HL-60 (cell line): ENCODE measurements at places on chromosomes 4 and X.

GRCh38 chrX:94961730-94962129 lies 1287.7 kb downstream of the FAM133A start:
- DNase-seq = no peak

DNA sequence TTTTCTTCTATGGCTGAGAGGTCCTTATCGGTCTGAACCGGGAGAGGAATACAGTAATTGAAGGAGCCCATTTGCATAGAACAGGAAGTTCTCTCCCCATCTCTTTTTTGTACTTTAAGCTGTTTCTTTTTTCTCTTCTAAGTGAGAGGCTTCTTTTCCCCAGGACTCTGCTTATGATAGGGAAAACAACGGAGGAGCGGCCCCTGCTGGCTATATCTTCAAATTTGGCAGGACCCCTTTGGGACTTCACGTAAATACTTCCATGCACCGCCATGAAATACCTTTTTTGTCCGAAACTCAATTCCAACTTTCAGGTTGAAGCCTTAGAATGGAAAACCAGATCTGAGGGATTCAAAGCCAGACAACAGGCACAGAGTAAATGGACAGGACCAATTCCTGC lies 1153.0 kb upstream of the INTU start:
- no peak for DNase-seq

DNA sequence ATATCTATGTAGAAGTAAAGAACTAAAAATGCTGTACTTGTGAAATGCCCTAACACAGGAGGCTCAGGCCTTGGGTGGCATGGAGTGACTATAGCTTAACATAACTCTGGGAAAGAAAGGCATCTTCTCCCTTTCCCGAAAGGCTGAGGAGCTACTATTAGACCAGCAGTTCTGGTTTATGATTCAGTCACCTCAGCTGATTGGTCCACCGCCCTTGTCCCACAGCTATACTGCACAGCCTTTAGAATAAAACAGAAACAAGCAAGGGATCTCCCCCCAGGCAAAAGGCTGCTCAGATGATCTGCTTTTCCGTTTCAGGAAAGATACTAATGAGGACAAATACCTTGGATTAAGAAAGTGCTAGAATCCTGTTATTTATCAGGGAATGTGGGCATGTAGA lies 171.3 kb downstream of the SNCA start:
- no peak for DNase-seq

GRCh38 chr4:47913861-47914219 lies 543 bp downstream of the NFXL1 start:
- peak; percentile 23 for DNase-seq

- DNase-seq = no peak
These were observed 14.1 kb upstream of the STX18 start for GRCh38 chr4:4555916-4556315.

- DNase-seq = no peak
These were observed 106.9 kb downstream of the C4orf51 start for GRCh38 chr4:145786830-145787229.

DNA sequence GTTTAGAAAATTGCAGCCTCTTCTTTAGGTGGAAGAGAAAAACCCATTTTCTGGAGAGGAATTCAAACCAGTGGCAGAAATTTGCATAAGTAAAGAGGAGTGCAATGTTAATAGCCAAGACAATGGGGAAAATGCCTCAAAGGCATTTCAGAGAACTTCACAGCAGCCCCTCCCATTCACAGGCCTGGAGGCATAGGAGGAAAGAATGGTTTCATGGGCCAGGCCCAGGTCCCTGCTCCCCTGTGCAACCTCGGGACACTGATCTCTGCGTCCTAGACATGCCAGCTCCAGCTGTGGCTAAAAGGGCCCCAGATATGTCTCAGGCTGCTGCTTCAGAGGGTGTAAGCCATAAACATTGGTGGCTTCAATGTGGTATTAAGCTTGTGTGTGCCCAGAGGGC lies 161.8 kb upstream of the CENPE start:
- no peak for DNase-seq

GRCh38 chr4:83043801-83044407 lies 8.9 kb downstream of the COPS4 start:
- DNase-seq = no peak

DNA sequence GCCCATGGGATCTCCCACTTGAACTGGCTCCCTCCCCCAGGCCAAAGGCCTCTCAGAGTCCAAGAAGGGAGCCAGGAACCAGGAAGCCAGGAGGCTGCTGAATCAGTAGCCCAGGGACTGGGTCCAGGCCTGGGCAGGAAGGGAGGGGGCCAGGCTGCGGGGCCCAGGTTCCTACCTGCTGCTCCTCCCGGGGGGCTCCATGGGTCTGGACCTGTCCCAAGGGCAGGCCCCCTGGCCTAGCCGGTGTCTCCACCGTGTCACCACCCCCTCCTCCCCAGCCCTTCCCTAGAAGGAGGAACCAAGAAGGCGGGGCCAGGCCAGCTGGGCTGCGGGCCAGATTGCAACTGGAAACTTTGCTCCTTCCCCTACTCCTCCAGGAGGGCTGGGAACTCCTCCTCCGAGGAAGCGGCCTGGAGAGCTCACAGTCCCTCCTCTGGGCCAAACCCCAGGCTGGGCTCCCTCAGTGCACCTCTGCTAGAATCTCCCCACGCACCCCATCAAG lies at the start of gene IQSEC2:
TSS of gene IQSEC2 (minus strand) at position 264 of the 502 bp plus-strand sequence.
- peak; percentile 43 for DNase-seq

GRCh38 chr4:140025470-140025869 lies 128.5 kb downstream of the MAML3 start:
- DNase-seq = no peak

DNA sequence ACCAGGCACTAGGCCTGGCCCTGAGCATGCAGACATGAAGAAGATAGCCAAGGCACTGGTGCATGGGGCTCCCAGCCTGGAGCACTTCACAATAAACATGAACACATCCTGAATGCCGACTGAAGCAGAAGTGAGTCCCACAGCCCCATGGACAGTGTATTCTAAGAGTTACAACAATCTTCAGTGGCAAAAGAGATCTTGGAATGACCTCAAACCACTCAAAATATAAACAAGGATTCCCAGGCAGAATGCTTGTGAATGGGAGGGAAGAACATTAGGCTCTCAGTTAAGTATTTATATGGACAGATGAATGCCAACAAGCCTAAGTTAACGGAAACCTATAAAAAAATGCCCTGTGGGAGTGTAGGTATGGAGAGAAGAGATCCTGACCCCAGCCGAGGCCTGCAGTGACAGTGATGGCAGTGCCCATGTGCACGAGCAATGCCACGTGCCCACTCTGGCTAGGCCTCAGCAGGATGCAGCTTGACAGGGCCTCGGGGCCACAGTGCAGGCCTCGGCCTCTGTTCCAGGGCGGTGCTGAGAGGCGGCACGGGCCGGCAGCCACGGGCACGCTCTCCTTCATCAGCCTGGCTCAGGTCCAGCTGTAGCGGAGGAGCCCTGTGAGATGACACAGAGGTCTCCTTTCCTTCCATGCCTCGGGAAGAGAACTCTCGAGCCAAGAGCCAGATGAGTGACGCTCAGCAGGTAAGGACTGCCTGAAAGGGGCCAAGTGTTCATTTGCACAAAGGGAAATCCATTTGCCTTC lies 49.2 kb downstream of the IRF2 start:
- DNase-seq = no peak

GRCh38 chr4:129565214-129565613 lies 469.3 kb downstream of the C4orf33 start:
- DNase-seq = no peak

GRCh38 chr4:54781756-54782155 lies 124.0 kb downstream of the KIT start:
- DNase-seq = no peak

- DNase-seq = no peak
These were observed 2197.7 kb downstream of the ARAP2 start for GRCh38 chr4:34046580-34046979.

DNA sequence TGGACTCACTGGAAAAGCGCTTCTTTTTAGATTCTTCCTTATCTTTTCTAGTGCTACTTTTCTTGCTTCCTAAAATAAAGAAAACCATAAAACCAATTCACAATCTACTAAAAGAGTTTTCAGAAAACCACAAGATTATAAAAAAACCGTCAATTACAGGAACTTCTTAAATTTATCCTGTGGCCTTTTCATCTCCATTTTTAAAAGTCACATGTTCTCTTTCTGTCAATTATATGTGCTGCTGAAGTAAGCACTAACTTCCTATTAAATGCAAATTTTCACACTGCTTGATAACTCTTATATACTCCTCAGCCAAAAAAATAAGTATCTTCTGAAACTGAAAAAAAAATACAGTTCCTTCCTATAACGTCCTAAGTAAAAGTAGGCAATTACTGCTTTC lies 32.8 kb downstream of the CENPC start:
- DNase-seq = no peak

- peak; percentile 62 for DNase-seq
These were observed 5.5 kb downstream of the GSTCD start for GRCh38 chr4:105714071-105714521.

DNA sequence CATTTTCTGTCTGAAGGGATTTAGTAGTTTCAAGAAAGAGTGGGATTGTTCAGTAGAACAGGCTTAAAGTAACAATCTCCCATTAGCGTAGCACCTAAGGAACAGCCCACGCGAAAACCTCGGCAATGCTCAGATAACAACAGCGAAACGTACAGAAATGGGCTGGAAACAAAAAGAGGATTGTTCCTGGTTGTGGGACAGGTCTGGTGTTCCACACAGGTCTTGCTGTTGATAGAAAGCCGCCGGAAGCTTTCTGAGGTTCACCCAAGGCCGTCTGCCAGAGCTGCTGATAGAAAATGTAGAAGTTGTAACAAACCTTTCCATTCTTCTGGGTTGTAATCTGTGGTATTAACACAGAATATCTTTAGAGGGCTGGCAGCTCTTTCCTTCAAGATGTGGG lies 69.4 kb upstream of the CLCN4 start:
- DNase-seq = no peak

DNA sequence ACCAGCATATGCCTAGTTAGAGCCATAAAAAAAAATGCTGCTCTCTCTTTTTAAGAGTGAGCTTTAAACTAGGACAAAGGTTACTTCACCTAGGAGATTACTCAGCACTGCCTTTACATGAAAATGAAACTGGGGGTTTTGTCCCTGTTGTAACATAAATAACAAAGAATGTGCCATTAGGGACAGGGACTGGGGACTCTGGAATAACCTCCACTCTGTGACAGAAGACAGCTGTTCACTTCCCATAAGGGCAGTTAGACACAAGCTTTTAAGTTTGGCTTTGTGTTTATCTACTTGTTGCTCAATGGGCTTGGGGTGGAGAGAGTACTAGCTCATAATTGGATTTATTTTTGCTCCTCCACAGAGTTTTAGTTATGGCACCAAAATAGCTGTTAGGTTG lies 11.9 kb downstream of the ENPEP start:
- no peak for DNase-seq

GRCh38 chrX:114924856-114925255 lies 92.6 kb downstream of the IL13RA2 start:
- no peak for DNase-seq

GRCh38 chrX:13365161-13365560 lies 45.3 kb upstream of the ATXN3L start:
- no peak for DNase-seq

- no peak for DNase-seq
These were observed 43.8 kb upstream of the WDR1 start for GRCh38 chr4:10160281-10160856.

DNA sequence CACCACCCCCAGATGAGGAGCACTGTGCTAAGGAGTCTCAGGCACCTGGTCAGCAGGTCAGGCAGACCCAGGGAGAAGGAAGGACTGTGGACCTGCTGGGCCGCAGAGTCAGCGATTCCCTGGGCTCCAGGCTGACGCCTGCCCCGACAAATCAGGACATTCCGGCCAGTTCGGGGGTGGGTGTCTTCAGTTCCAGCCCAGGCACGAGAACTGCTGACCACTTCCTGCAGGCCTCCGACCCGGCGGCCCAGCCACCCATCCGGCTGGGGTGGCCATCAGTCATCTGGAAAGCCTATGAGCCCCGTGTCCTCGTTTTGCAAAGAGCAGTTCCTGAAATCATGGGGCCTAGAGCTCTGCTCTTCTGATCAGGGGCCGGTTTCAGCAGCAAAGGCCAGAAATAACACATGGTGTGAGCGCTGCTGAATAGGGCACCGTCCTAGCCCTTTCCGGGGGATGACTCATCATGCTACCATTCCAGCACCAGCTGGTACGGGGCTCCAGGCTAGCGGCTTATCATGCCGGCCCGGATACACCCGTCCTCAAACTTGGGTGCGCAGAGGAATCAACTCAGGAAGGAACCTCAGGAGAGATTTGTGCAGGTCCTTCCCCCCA lies 7.8 kb upstream of the SH3TC1 start:
- DNase-seq = no peak

DNA sequence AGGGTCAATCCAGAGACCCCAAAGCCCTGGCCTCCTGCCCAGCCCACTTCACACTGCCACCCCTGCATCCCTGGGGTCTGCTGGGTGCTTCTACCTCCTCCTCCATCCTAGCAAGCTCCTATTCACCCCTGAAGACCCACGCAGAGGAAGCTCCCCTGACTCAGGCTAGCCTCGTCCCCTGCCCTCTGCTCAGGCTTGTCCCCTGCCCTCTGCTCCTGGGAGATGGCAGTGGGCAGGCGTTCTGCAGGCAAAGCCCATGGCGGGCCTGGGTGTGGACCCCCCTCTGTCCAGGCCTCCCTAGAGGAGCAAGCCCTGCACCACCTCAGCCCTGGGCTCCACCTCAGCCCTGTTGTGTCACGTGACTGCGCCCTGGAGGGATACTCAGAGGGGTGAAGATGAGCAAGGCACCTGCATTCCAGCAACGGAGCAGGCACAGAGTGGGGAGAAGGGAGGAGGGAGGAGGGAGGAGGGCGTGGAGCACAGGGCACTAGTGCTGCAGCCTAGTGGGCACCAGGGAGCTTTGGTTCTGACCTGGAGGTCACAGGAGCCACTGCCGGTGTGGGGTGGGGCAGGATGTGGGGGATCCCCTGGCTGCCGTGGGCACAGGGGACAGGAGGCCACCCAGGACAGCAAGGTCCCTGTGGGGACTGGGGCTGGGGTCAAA lies 27.6 kb upstream of the FGFR3 start:
- no peak for DNase-seq

GRCh38 chrX:103533511-103534216 lies 14.4 kb upstream of the RAB40A start:
- DNase-seq = peak; percentile 51

DNA sequence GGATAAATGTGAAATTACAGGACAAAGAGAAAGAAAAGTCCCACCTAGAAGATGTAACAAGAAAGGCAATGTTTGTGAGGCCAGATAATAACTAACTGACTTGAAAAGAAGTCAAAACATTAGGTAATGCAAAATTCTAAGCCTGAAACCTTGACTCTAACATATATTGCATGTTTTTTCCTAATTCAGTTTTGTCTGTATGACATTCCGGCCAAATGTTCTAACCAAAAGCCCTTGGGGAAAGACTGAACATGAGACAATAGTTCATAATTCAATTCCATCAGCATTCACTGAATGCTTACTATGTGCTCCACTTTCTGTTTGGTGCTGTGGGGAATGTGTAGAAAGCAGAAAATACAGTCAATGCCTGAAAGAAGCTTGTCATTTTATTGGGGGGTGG lies 84.8 kb upstream of the PLAC1 start:
- DNase-seq = no peak
